ENCODE measurements at places on chromosomes 3 and 15.
A peak's percentile ranks its signal among the peaks of the same experiment; 100 is the strongest.

DNA sequence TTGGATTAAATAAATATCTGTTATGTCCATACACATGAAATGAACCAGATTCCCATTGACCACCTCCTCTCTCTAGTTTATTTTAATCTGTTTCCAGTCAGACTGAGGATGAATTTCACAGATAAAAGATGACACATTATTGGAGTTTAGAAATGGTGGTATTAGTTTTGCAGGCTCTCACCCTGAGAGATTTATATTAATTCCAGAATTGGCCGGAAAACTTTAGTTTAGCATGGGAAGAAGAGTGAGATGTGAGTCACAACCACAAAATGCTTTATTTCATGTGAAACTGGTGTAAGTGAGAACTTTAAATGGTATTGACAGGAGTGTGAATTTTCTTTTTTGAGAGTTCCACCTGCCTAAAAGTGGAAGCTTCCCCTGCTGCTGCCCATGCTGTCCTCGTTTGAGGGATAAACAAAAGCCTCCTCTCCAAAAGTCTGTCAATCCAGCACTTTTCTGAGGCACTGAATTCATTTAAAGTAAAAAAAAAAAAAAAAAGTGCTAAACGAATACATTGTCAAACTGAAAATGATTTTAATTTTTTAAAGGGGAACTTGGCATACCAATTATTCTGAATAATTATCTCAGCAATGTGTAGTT is 65.1 kb upstream of the EPHA3 start:
- no peak for DNase-seq

DNA sequence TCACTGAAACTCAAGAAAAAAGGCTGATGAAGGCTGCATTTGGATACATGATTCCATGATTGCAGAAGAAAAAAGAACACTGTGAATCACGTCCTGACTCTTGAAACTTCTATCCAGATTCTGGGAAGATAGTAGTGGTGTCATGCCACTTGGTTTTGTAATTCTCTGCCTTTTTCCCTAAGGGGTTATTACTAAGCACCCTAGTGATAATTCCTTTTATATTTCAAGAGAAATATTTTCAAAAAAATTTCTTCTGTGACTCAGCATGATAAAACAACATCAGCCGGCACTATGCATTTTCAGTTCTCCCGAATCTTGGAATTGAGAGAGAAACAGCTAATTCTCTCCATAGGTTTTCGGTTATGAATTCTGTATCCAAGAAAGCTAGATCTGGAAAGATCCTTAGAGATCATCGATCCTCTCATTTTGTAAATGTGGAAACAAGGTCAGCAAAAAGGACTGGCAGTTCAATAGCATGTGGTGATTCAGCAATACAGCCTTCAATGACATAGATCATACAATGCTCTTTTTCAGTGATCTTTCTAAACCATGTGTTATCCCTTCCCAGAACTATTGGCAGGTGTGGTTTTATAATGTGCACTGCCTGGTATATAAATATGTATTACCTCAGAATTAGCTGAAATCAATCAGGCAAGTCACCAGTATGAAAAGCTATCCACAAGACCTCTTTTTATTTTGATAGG is 42.6 kb upstream of the TP63 start:
- DNase-seq: no peak

GRCh38 chr3:156033428-156033827 is 87.0 kb upstream of the KCNAB1 start:
- DNase-seq: no peak

GRCh38 chr3:10551821-10552630 is 46.6 kb upstream of the ATP2B2 start:
- no peak for DNase-seq

GRCh38 chr15:76470691-76471090 is 134.1 kb downstream of the ISL2 start:
- DNase-seq: no peak

- no peak for DNase-seq
Measured at GRCh38 chr15:43330780-43331087, 361 bp upstream of the LCMT2 start.

- DNase-seq: no peak
Measured at GRCh38 chr3:99833617-99834205, 16.0 kb downstream of the CMSS1 start.

- DNase-seq: no peak
Measured at GRCh38 chr3:144546539-144546938, 574.9 kb downstream of the DIPK2A start.

- DNase-seq: peak; percentile 69
Measured at GRCh38 chr3:58529516-58530353, 7.3 kb downstream of the ACOX2 start.

GRCh38 chr15:63912061-63912615 is 78.4 kb upstream of the HERC1 start:
- no peak for DNase-seq

- DNase-seq: no peak
Measured at GRCh38 chr15:90863987-90864386, 4.4 kb upstream of the FURIN start.

- peak; percentile 16 for DNase-seq
Measured at GRCh38 chr3:149340310-149340933, 7.0 kb upstream of the TM4SF18 start.

- no peak for DNase-seq
Measured at GRCh38 chr3:175940243-175940642, 1081.1 kb downstream of the NAALADL2 start.

DNA sequence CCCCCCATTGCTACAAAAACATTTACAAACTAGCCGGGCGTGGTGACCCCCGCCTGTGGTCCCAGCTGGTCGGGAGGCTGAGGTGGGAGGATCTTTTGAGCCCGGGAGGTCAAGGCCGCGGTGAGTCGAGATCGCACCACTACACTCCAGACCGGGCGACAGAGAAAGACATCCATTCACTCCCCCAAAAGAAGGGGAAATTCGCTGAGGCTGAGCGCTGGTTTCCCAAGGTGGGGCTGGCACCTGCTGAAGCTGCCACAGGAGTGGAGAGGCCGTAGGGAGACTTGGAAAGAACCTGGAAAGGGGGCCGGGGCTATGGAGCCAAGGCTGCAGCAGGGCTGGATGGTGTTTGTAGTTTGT is 732 bp upstream of the CRTC3 start:
- DNase-seq: no peak

DNA sequence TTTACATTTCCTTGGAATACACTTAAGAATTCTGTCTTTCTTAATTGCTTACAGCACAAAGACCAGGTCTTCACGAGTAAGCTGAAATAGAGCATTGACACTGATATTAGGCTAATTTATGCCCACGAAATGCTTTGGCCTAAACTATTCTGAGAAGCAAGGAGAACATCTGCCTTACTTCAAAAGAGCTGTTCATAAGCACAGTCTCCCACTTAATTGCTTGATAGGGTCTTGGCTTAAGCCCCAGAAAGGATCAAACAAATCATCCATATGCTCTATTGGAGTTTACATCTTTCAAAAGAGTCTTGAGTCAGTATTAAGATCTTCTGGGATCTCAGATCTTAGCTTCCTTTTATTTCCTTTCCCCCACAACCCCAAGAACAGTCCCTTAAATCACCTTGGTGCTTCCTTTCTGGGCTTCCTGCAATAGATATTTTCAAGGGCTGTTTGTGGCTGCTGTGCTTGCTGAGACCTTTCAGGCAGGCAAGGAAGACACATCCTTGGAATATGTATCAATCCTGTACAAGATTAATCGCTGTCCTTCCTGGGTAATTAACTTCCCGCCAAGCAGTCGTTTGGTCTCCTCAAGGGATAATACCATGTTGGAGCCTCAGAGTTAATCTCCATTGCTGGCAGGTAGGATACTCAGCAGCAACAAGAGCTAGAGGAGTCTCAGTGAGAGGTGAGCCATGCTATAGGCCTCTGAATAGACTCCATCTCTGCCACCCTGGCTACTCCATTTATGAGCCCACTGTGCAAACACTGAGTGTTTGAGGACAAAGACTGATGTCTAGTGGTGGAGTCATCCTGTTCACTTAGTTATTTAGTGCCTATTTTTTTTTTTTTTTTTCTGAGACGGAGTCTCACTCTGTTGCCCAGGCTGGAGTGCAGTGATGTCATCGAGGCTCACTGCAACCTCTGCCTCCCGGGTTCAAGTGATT is 37.1 kb downstream of the TMEM158 start:
- no peak for DNase-seq

DNA sequence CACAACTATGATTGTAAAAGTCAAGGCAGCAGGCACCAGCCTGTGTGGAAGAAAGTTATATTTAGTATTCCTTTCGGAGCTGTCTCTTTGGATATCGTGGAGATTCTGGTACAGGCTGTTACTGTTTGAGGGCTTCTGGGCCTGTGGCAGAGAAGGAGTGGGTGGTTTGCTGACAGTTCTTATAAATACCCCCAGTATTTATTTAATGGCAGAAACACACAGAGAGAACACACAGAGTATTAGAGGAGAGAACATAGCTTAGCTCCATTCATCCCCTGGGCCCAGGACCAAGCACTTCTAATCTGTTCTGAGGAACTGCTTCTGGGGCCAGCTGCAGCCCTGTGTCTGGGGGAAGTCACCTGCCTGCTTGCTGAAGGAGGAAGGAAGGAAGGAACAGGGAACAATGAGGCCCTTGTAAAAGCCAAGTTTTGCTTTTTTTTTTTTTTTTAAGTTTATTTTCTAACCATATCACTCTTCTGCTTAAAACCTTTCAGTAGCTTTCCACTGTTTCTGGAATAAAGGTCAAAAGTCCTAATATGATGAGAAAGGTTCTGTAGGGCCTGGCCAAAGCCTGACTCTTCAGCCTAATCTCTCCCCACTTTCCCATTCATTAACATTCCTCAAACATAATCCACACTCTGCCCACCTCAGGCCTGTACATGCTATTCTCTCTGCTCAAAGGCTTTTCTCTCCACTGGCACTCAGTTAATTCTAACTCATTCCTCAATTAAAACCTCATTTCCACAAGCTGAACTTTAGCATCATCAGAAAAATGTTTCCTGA is 11.8 kb upstream of the PP2D1 start:
- DNase-seq: no peak

- DNase-seq: peak; percentile 79
Measured at GRCh38 chr15:41557673-41558399, 1.2 kb upstream of the TYRO3 start.

DNA sequence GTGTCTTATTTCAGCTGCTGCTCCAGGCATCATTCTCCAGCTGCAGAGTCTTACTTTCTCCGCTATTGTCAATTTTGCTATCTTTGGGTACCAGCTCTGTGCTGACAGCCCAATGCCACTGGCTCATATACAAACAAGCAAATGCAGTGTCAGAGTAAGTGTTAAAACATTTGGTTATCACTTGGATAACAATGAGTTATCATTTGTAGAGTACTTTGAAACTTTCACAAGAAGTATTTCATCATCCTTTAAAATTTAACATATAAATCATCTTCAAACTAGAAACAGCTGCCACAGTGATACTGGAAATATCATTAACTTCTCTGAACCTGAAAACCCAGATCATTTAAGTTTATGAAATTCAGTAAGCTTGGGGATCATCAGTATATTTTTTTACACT is 13.8 kb downstream of the TSPAN3 start:
- no peak for DNase-seq

DNA sequence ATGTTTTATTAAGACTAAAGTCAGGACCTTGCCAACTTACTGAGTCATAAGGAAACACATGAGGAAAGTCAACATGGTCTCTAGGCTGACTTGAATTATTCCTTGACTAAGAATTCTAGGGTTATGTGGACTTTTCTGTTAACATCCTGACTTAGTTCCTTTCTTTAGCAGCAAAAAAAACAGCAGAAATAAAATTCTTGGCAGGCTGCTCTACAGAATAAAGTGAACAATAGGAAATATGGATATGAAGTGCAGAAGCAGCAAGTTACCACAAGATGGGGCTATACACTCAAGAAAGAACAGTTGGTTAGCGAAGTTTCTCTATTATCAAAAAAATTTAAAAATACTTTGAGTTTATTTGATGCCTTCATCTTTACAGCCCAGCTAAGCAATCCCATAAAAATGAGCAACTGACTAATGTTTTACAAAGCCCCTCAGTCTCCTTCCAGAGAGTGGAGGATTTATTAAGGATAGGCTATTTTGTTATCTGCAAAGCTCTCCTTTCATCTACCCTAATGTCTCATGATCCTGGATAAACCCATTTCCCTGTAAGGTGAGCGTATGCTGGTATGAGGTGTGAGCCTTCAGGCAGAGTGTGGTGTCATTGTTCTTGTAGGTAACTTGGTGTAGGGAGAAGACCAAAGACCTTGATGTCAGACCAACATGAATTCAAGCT is 23.1 kb upstream of the MCCC1 start:
- DNase-seq: peak; percentile 22

DNA sequence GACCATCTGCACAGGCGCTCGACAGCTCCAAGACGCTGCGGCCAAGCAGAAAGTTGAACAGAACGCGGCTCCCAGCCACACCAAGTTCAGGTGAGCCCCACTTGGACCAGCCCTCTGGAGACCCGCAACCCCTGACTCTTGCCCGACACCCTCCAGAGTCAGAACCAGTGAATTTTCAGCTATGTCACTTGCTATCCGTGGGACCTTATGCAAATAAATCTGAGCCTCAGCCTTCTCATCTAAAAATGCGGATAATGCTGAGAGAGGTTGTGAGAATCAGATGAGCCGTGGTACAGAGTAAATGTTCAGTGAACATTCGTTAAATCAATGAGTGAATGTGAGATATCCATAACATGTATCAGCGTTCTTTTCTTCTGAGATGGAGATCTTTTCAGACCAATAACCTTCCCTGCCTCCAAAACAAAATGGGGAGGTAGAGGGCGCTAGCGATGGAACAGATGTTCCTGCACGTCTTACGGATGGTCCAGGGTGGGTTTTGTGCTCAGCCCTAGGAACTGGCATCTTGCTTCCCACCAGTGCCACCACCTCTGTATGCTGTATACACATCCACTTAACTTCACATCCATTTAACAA is 524 bp downstream of the MRPS11 start:
- DNase-seq: peak; percentile 15

- no peak for DNase-seq
Measured at GRCh38 chr15:36183201-36183600, 396.2 kb upstream of the CDIN1 start.

- no peak for DNase-seq
Measured at GRCh38 chr3:62601238-62602070, 228.1 kb upstream of the FEZF2 start.

- no peak for DNase-seq
Measured at GRCh38 chr3:86743233-86743632, 247.7 kb downstream of the VGLL3 start.

- no peak for DNase-seq
Measured at GRCh38 chr3:13046569-13047274, 26.5 kb downstream of the IQSEC1 start.

GRCh38 chr3:65251375-65251774 is 563.6 kb upstream of the ADAMTS9 start:
- DNase-seq: no peak

GRCh38 chr15:69706353-69707097 is 253.9 kb downstream of the RPLP1 start:
- no peak for DNase-seq

DNA sequence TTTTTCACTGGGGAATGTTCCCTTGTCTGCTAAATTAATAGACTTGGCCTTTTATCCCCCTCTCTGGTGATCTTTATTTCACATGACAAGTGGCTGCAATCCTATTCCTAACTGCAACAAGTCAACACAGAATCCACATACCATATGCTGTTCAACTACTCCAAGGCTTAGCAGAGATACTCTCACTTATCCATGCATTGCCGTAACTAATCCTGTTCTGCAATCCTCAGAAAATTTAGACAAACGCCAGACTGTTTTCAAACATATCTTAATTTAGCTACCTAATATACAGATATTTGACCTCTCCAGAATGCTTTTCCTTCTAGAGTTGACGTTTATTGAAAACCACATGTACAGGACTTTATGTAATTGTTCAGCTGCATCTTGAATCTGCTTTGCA is 37.9 kb downstream of the EID1 start:
- no peak for DNase-seq

- DNase-seq: no peak
Measured at GRCh38 chr3:47964740-47965139, 51.5 kb downstream of the MAP4 start.

GRCh38 chr15:52093539-52094510 is 18.8 kb downstream of the BCL2L10 start:
- DNase-seq: no peak
